ENCODE measurements at places on chromosomes 12 and 14.

DNA sequence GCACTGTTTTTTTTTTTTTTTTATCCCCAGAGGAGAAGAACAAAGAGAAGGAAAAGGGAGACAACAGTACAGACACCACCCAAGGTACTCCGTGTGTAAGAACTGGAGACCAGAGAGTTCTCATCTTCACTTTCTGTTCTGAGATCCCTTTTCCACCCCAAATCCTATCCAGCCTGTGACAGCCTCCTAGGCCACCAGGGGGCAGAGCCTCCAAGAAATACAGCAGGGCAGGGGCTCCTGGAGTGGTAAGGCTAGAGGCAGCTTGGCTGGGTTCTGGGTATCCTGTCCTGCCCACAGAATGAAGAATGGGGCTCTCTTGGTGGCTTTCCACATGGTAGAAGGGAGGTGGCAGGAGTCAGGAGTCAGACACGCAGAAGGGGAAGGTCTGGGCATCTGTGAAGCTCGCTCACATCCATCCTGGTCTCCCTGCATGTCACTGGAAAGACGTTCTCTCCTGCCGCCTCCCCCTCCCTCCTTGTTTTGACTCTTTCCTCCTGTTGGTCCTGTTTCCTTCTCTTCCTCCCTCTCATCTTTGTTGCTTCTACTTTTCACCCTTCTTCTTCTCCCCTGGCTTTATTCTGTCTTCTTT is 12.0 kb downstream of the CLSTN3 start:
- no peak for DNase-seq

- DNase-seq: no peak
These were observed 58.9 kb upstream of the FRMD6 start for GRCh38 chr14:51592836-51593235.

GRCh38 chr12:157644-158043 is 56.3 kb downstream of the SLC6A12 start:
- DNase-seq: no peak

DNA sequence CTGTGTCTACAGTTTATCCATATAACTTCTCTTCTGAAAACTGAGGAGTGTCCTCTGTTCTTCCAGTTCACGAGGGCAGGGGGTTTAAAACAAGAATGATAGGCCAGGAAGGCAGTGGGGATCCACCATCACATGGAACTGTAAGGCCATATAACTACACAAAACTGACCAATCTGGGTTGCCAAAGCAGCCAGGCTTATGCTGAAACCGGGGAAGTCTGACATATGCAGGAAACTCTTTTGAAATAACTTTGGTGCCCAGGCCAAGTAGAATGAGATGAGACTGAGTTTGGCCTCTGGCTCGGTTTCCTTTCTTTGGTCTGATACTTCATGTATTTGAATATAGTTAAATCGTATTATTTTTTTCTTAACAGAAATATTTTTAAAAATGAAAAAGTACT is 18.0 kb upstream of the ATF1 start:
- no peak for DNase-seq

- DNase-seq: no peak
These were observed 218.3 kb upstream of the CPNE8 start for GRCh38 chr12:39123580-39124253.

DNA sequence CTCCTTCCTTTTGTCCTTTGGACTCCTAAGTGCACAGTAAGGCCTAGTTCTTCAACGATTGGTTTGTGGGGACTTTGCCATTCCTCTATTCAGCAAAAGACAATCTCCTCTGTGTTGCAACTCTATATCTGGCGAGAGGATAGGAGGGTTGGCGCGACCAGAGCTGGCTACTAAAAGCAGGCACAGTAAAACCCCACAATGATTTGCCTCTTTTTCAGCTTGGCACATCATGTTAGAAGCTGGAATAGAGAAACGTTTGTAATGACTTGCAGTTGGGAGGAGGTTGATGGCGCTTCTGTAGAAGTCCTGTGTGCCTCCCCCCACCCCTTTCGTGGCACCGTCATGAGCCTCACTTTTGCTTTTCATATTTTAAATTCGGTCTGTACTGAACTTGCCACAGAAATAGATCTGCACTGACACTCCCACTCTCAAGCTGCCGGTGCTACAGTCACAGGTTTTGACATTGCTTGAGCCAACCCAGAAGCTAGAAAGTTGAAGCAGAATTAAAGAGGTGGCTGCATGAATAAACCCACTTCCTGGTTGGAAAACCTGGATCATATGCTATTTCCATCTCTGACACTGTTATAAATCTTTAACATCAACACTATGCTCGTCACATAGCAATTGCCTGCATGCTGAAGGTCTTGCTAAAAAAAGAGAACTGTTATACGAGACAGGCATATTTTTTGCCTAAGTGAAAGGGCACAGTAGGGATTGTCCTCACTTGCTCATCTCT is 315.3 kb upstream of the PRICKLE1 start:
- DNase-seq: no peak

DNA sequence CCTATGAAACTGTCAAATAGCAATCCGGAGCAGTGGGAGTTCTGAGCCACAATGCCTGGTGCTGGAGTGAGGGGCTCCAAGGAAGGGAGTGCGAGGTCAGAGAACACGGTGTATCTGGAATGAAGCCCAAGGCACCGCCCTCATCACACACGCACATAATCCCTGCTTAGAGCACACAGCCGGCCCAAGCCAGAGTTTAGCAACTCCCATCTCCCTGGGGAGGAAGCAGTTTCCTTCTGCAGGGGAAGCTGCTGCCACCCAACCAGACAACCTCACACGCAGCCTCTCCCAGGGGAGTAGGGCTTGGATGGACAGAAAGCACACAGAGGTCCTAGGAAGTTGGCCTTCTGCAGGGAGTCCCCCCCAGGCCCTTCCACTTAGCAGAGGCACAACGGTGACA is 31.3 kb downstream of the ACTN1 start:
- no peak for DNase-seq

DNA sequence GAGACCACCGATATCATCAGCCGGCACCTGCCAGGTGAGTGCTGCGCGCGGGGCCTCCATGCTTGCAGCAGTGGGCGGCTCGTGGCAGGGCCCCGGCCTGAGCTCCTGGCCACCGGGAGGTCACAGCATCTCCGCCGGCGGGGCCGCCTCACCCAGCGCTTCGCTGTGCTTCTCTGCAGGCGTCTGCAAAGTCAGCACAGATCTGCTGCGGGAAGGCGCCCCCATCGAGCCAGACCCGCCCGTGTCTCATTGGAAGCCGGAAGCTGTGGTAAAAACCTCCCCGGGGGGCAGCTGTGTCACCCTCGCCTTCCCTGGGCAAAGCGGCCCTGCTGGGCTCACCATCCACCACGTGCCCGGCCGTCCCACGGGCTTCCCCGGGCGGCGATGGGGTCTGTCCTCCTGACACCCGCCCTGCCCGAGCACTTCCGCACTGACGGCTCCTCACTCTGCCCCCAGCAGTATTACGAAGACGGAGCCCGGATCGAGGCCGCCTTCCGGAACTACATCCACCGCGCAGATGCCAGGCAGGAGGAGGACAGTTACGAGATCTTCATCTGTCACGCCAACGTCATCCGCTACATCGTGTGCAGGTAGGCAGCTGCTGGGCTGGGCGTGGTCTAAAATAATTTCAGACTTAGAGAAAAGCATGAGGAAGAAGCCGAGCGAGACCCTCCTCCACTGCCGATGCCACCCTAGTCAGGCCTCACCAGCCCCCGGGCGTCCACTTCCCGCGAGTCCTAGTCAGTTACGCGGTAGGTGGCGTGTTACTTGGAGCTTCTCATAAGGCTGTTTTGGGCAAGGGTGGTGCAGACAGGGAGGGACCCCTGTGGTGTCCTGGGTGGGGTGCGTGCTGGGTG is 7.1 kb downstream of the PGAM5 start:
- DNase-seq: no peak

DNA sequence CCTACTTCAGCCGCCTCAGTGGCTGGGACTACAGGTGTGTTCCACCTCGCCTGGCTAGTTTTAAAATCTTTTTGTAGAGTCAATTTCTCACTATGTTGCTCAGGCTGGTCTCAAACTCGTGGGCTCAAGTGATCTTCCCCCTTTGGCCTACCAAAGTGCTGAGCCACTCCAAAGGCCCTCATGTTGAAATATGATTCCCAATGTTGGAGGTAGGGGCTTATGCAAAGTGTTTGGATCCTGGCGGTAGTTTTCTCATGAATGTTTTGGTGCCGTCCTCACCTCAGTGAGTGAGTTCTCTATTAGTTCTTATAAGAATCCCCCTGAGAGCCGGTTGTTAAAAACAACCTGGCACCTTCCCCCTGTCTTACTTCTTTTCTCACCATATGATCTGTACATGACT is 784.6 kb downstream of the TMTC2 start:
- DNase-seq: no peak

DNA sequence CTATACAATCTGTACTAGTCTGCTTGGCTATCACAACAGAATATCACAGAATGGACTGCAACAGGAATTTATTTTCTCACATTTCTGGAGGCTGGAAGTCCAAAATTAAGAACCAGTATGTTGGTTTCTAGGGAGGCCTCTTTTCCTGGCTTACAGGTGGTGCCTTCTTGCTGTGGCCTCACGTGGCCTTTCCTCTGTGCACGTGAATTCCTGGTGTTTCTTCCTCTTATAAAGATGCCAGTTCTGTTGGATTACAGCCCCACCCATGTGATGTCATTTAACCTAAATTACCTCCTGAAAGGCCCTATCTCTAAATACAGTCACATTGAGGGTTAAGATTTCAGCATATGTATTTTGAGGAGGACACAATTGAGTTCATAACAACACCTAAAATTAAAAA is 32.1 kb upstream of the C2CD5 start:
- DNase-seq: no peak

DNA sequence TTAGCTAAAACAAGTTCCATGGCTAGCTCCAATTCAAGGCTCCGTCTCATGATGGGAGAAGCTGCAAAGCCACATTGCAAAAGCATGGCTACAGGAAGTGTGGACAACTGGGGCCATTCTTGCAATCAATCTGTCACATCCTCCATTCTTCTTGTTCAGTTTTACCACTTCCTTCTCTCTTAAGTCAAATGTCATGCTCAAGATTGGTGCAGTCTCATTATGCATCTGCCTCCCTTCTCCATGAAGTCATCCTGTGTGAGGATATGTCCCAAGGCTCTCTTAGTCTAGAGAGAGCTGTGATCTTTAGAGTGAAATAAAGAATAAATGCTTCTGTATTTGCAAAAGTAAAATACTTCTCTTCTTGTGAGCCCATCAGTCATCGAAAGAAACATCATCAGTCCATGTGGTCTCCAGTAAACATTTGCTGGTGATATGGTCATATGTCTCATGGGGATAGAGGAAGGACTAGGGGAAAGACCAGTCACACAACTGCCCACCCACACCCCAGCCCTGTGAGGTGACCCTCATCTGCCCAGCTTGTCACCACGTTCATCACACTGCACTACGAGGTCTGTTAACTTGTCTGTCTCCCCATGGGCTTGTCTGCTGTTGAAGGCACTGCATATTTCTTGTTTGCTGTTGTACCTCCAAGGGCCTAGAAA is 303.0 kb downstream of the NUAK1 start:
- no peak for DNase-seq

DNA sequence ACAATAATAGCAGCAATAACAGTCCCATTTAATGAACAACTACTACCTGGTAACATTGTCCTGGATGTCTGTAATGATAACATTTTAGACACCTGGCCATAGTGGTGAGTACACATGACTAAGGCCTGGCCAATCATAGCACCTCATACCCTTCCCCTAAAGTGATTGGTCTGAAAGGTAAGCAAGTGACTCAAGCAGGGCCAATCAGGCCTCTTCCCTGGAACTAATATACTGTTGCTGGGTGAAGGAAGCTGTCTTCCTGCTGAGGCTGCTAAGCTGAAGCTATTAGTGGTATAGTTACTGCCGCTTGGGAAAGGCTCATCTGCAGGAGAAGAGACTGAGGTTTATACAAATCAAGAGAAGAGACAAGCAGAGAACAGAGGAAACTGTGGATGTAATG is 18.7 kb upstream of the NOS1 start:
- DNase-seq: no peak

Data from NCI-H1417 treated with DMSO at 0.1 percent for 48 hours (cell line).